ENCODE measurements at places on chromosomes 2 and 18. TPM values are rescaled to one million over a fixed set of nuclear protein-coding genes. Genes with fewer than 3 reads are reported as not detected.

Gene PDE1A
- 0.31 TPM for total RNA-seq

Gene BCL11A
- 16.7 TPM for total RNA-seq

Gene GAL3ST2
- 0.77 TPM for total RNA-seq

Gene TEX44
- not detected for total RNA-seq

Gene TEKT4
- total RNA-seq: not detected

Gene EVX2
- total RNA-seq: not detected

Gene STPG4
- total RNA-seq: 0.42 TPM

Gene MEIS1
- total RNA-seq: 2.8 TPM

Gene PLB1
- 0.77 TPM for total RNA-seq

Gene GATA6
- 288 TPM for total RNA-seq

Gene MARCO
- not detected for total RNA-seq

Gene AGXT
- not detected for total RNA-seq

Gene CPLX4
- not detected for total RNA-seq

Gene UGT1A8
- total RNA-seq: not detected

Gene PLEKHH2
- total RNA-seq: 5.0 TPM

Gene RPRM
- 34.7 TPM for total RNA-seq

Gene DSG1
- not detected for total RNA-seq

Gene CCDC148
- 4.4 TPM for total RNA-seq

Gene CYRIA
- total RNA-seq: 2.5 TPM

Gene FBXO48
- 1.9 TPM for total RNA-seq

Gene CAPN14
- total RNA-seq: 0.31 TPM

Gene NYAP2
- total RNA-seq: not detected

Gene LMAN1
- 150 TPM for total RNA-seq

Gene CD8B2
- not detected for total RNA-seq

Gene SERPINB10
- total RNA-seq: not detected

Gene ZEB2
- total RNA-seq: 0.23 TPM

Gene RELCH
- total RNA-seq: 21.8 TPM

Gene DSG4
- total RNA-seq: not detected

Gene SCN3A
- 0.09 TPM for total RNA-seq

Gene DCC
- 0.34 TPM for total RNA-seq

Gene SRD5A2
- not detected for total RNA-seq

Gene ZSWIM2
- not detected for total RNA-seq

Data from endodermal cell (in vitro differentiated cells).